ENCODE measurements at places on chromosomes 3 and 15.

- DNase-seq, result no peak
Measured at GRCh38 chr3:16896094-16896627, 11.4 kb downstream of the PLCL2 start.

DNA sequence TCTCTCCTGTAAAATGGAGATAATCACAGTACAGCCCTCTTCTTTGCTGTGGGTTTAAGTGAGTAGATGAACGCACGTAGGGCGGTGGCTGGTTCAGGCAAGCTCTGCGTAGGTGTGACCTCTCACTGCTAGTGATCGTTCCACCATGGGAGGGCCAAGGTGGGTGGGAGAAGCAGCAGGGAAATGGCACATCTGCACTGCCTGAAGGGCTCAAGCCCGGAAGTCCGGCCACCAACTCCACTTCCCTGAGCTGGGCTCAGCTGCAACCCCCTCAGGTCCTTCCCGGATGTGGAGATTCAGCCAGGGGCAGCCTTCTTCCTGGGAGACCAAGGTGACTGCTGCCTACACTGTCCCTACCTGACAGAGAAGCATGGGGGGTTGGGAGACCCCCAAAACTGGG is 102.9 kb downstream of the ADCY5 start:
- DNase-seq, result no peak

- DNase-seq, result no peak
Measured at GRCh38 chr3:60431599-60431958, 819.7 kb downstream of the FHIT start.

GRCh38 chr15:31400222-31400927 is 73.7 kb downstream of the KLF13 start:
- DNase-seq, result no peak

DNA sequence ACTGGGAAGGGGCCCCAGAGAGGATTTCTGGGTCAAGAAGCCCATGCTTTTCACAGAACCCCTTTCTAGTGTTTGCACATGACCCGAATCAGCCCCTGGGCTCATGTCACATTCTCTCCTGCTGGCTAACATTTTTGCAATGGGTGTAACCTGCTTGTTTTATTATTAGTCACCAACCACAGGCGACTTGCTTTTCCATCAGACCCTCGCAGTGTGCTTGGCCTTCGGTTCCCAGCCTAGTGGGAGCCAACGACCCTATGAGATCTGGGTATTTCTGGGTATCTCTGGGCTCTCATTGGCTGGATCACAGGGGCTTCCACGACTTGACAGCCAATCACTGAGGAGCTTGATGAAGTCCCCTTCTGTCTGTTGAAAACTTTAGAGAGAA is 11.0 kb upstream of the FBLN2 start:
- no peak for DNase-seq

- no peak for DNase-seq
Measured at GRCh38 chr3:31095255-31095654, 200.8 kb upstream of the GADL1 start.

GRCh38 chr15:38144921-38145320 is 107.7 kb upstream of the SPRED1 start:
- DNase-seq, result no peak

DNA sequence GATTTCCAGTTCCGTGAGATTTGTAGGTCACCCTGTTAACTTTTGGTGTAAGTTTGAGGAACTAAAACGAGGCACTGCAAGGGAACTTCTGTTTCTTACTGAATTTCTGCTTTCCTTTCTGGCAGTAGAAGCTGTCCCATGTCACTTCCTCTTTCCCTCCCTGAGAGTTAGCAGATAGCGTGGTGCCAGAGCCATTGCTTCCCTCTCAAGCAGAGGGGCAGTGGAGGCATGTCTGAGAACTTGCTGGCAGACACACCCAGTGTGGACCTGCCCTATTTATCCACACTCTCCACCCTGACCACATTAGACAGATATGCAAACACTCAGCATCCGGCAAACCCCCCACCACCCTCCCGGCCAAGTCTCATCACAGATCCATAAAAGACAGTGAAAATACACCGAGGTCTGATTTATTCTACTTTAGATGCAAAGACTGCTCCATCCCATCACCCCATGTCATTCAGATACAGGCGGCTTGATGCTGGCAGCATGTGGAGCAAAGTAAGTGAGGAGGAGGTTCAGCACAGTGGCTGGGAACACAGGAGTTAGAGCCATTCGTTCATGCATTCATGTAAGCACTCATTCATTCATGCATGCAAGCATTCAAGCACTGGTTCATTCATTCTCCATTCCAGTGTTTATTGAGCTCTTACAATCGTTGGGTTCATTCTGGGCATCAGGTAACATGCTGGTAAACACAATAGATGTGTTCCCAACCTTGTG is 324.7 kb downstream of the SHQ1 start:
- DNase-seq, result no peak

GRCh38 chr15:61037031-61037430 is 192.1 kb downstream of the RORA start:
- no peak for DNase-seq

GRCh38 chr15:35783203-35783602 is 237.2 kb upstream of the DPH6 start:
- DNase-seq, result no peak

DNA sequence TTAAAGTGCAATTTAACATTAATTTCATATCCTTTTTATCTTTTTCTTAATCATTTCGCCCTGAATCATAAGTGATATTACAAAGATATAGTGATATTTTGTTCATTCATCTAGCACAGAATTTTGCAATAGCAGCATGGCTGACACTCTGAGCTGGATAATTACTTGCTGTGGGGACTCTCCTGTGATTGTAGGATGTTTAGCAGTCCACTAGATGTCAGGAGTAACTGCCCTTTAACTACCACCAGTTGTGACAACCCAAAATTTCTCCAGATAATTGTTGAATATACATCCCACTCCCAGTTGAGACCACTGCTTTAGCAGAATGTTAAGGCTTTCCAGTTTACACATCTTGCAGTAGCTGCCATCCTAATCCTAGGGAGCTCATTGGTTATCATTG is 196.8 kb upstream of the MBNL1 start:
- no peak for DNase-seq

DNA sequence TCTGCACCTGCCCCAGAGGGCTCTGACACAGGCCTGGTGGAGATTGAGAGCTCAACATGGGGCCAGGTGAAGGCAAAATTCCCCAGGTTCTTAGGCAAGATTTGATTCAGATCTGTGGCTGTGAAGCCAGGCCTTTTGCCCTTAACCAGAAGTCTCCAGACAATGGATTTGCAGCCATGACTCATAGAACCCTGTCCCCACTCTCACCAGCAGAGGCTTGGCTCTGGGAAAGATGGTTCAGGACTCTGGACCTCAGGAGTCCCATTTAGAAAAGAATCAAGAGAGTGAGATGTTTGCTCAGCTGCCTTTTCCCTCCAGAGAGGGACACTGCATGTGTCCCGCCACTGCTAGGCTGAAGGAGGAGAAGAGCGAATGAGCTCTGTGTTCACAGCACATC is 361.4 kb upstream of the ICE2 start:
- no peak for DNase-seq

- DNase-seq, result no peak
Measured at GRCh38 chr15:39974656-39975230, 40.8 kb downstream of the EIF2AK4 start.

GRCh38 chr3:66211779-66212178 is 9.0 kb upstream of the SLC25A26 start:
- DNase-seq, result no peak

GRCh38 chr15:59339252-59339672 is 33.4 kb downstream of the MYO1E start:
- no peak for DNase-seq

DNA sequence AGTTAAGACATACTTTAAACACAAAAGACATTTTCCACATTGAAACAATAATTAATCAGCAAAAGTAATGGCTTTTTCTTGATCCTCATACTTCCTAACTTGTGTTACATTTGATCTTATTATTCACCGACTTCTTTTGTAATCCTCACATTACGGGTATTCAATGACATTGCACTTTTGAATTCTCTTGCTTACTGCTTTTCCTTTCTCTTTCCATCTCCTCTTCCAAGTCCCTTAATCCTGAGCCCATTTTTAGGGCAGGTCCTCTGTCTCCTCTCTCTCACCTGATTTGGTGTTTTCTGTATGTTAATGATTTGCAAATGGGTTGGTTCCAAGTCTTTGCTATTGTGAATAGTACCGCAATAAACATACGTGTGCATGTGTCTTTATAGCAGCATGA is 48.5 kb upstream of the RAP2B start:
- DNase-seq, result no peak

DNA sequence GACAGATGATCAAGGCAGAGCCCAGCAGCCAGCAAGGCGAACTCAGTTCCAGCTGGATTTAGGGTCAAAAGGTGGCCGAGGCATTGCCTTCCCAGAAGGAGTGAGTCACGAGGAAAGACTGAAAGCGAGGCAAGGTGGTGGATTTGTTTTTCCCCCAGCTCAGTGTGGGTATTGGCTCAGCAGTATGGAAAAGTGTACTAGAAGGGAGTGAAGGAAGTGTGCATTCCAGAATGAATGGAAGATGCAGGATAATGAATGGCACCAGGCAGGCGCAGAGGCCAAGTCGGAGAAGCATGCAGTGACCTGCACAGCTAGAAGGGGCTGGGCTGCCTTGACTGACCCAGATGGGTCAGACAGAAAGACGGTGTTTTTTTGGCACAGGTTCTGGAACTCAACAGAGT is 46.3 kb downstream of the FOXP1 start:
- no peak for DNase-seq

GRCh38 chr3:73461547-73461946 is 163.2 kb downstream of the PDZRN3 start:
- no peak for DNase-seq

DNA sequence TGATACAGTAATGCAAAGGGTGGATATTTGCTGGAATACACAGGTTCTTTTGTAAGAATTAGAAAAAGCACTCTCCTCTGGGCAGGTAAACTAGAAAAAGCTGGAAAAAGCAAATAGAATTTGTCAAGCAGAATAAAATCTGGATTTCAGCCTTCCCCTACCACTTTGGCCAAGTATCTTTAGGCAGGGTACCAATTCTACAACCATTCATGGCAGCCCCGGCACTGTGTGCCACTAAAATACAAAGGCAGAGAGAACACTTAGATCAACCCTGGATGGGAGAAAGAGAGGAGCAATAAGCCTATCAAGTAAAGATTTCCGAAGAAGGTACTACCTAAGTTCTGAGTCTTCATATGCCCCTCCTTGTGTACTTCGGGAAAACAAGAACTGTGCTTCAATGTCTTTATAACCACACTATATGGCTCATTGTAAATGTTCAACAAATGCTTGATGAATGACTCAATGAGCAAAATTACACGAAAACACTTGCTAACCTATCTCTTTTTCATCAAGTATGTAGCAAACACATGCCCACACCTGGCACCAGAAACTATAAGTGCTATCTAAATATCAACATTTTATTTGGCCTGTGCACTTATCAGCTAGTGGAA is 20.8 kb downstream of the STAG1 start:
- no peak for DNase-seq

- DNase-seq, result no peak
Measured at GRCh38 chr3:17094551-17094950, 209.8 kb downstream of the PLCL2 start.

- DNase-seq, result no peak
Measured at GRCh38 chr3:69567023-69567709, 172.1 kb upstream of the MITF start.

DNA sequence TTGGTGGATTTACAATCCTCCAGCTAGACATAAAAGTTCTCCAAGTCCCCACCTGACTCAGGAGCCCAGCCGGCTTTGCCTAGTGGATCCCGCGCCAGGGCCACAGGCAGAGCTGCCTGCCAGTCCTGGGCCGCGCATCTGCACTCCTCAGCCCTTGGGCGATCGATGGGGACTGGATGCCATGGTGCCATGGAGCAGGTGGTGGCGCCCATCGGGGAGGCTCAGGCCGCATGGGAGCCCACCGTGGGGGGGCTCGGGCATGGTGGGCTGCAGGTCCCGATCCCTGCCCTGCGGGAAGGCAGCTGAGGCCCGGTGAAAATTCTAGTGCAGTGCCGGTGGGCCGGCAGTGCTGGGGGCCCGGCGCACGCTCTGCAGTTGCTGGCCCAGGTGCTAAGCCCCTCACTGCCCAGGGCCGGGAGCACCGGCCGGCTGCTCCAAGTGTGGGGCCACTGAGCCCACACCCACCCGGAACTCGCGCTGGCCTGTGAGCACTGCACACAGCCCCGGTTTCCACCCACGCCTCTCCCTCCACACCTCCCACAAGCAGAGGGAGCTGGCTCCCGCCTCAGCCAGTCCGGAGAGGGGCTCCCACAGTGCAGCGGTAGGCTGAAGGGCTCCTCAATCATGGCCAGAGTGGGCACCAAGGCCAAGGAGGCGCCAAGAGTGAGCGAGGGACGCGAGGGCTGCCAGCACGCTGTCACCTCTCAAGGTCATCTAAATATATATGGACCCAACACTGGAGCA is 38.8 kb upstream of the IGSF11 start:
- DNase-seq, result no peak

Data from NCI-H2107 (cell line).